ENCODE measurements at places on chromosomes 3 and 15.

- no peak for DNase-seq
Observed at GRCh38 chr15:88871313-88871712, 24.0 kb downstream of the HAPLN3 start.

DNA sequence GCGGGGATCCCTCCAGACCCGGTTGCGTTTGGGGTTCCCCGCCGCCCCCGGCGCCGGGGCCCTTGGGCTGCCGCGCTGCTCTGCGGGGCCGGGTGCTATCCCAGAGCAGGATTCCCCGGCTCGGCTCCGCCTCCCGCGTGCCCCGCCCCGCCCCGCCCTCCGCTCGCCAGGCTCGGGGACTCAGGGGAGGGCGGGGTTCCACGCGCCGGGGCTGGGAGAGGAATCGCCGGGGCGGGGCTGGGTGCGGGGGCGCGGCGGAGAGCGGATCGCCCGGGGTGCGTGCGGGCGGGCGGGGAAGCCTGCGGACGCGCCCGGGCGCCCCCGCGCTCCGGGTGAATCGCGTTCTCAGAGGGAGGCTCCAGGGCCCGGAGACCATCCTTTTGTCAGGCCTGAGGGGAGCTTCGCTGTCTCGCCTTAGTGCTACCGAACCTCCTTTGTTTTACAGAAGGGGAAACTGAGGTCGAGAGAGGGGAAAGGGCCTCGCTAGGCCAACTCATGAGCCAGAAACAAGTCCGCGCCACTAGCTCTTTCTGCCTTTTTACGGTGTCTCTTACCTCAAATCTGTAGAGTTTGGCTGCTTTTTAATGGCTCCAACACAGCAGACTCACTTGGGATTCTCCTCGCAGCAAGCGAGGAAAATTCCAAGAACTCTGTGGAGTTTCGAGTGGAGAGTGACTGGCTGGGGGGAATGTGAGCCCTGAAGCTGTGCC, at the start of gene TMEM158:
Gene TMEM158, minus strand, starts transcription at position 82 of the 710 bp plus-strand sequence. CDS start 260 bp downstream, outside the sequence.
- DNase-seq = peak; percentile 16

DNA sequence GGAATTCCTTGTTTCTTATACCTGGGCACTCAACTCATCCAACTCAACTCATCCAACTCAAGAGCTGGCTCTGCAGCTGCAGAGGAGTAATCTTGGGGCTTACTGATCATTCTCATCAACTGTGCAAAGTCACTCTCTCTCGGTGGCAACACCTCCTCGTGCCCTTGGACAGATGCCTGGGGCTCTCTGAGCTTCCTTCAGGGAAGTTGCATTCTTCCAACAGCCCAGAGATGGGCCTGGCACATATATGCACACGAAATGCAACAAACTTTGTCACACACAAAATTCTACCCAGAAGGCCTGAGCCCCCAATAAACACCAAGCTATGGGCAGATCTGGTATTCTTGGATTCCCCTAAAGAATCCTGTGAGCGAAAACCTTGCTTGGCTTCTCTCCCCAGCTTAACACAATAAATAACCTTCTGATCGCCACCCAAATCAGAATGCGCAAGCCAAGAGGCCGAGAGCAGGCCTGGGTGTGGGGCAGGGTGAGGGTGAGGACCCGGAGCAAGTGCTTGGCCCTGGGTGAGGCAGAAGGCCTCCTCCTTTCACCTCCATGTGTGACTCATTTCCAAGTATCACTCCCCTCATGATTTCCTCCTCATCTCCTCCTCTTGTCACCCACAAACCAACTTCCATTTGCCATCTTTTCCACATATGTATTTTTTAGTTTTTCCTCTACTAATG, 15.4 kb downstream of the TGM5 start:
- DNase-seq = no peak

- no peak for DNase-seq
Observed at GRCh38 chr3:11310258-11310657, 38.1 kb downstream of the ATG7 start.

- DNase-seq = no peak
Observed at GRCh38 chr3:20230954-20231353, 44.9 kb upstream of the SGO1 start.

DNA sequence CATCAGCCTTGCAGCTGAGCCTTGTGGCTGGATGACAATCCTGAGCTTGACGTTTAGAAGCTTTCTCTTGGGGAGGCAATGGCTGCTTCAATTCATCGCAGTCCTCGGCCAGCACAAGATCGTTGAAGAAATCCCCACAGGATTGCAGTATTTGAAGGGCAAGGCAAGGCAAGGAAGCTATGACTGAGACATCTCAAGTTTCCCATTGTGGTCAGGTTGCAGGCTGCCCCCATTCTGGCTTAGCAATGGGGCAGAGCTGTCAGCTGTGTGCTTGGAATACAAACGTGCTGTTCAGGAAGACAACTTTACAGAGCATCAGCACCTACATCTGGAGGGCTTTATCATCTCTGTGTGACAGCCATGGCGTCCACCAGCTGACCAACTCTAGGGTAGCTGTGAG, 275.9 kb upstream of the TBL1XR1 start:
- DNase-seq = no peak

DNA sequence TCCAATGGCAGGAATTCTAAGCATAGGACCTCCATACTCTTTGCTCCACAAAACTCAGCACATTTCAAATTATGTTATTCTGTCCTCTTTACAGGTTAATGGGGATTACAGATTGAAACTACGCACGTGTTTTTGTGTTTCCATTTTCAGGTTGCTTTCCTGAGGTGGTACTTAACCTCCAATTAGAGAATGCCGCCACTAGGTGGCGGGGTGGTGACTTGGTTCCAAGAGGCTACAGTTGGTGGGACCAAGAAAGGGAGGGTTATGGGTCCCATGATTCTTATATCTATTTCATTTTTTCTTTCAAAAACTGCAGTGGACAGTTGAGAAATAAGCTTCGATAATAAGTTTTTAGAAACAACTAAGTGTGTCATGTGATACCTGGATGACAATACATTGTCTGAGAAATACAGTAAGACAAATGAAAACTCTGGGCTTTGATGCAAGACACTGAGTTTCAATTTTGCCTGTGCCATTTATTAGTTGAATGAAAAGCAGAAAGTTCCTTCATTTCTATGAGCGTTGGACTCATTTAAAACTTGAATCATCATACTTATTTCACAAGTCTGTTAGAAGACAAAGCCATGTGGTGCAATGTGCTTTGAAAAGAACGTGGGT, 539.0 kb downstream of the FGF12 start:
- DNase-seq = no peak

DNA sequence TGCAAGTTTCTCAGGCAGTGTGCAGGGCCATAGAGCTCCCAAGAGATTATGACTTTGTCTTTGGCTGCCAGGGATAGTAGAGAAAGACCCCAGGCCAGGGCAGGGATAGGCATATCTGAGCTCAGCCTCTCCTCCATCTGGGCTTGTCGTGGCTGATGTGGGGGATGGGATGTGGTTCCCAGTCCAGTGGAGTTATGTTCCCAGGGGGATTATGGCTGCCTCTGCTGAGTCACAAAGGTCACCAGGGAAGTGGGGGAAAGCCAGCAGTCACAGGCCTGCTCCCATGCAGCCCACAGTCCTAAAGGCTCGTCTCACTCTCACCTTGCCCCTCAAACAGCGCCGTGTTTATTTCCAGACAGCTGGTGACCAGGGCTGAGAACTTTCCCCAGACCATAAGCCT, 354.9 kb downstream of the SI start:
- DNase-seq = no peak

DNA sequence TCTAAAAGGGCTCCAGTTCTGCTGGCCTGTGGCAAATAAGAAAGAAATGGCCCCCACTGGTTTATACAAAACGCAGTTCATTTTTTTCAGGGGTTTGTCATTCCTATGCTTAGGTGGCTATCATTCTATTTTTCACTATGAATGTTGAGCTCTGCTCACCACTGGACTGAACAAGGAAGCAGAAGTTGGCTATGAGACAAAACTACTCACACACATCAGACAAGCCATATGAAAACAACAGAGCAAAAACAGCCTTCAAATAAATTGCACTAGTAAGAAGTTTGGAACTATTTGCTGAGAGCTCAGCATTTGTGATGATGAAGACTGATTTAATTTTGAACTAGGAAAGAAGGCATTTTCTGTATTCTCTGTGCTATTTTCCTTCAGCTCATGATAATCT, 328.5 kb downstream of the MECOM start:
- DNase-seq = no peak

DNA sequence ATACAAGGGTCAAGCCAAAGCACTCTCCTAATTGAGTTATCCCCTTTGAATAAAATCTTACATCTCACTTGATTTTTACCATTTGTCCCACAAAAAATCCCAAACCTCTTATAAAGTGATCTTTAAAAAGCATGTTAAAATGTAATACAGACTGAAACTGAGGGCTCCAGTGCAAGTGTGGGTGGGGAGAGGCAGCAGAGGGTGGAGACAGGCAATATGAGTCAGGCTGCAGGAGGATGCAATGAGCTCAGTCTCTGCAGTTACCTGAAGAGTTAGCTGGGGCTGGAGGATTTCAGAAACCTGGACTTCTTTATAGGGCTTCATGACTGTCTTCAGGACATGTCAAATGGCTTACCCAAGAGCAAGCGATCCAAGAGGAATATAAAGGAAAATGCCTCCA, 14.2 kb upstream of the COLQ start:
- no peak for DNase-seq

GRCh38 chr15:71425388-71425787, 310.1 kb downstream of the THSD4 start:
- no peak for DNase-seq

DNA sequence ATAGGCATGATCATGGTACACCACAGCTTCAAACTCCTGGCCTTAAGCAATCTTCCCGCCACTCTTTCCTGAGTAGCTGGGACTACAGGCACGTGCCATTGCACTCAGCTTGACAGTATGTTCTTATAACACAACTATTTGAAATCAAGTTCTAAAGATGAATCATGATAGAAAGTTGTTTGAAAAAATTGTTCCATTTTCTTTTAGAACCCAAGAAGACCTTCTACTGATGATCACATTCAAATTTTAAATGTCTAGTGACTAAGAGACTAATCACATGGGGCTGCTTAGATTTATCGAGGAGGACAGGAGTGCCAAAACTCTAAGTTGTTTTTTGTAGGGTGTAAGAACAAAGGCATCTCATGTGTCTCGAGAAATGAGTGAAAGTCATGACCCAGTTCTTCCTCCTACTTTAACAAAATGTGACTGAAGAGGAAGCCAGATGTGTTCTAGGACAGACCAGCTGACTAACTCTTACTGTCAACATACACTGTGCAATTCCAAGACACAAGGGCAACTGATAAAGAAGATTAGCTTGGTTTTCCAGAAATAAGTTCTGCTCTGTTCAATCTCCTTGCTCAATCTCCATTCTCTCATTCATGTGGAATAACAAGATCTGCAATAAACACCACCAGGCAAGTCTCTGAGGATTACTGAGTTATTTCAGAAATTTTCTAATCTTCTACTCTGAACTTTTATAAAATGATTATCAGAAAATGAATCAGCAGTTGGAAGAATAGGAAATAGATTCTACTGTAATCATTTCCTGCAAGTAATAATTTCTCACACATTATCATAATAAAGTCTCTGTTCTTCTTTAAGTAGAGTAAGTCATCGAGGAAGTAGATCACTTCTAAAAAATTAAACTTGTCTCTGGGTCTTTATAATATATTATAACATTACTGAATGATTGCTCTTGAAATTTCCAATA, 122.6 kb upstream of the CCNL1 start:
- DNase-seq = no peak

DNA sequence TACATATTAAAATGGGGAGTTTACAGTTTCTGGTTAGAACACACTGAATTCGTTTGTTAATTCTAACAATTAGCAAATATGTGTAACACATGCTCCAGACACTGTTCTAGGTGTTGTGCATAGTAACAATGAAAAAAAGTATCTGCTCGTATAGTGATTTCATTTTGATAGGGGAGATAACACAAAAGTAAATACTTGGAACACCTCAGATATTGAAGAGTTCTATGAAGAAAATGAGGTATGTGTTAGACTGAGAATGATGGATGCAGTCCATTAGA, 6.8 kb upstream of the TMF1 start:
- no peak for DNase-seq

DNA sequence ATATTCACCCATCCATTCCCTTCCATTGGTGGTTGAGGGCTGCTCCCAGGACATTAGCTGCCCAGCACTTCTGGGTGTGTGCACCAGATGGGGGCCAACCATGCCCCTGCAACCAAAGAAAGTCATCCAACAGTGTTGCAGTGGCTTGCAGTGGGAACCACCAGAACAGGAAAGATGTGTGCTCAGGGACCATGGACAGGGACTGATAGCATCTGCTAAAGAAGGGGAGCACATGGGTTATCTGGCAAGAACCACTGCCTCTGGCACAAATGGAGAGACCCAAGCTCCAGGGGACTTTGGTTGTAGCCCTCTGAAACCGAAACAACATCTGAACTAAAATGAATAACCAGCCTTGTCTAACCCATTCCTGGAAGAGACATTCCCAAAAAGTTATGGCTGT, 8.1 kb downstream of the DCLK3 start:
- DNase-seq = no peak

DNA sequence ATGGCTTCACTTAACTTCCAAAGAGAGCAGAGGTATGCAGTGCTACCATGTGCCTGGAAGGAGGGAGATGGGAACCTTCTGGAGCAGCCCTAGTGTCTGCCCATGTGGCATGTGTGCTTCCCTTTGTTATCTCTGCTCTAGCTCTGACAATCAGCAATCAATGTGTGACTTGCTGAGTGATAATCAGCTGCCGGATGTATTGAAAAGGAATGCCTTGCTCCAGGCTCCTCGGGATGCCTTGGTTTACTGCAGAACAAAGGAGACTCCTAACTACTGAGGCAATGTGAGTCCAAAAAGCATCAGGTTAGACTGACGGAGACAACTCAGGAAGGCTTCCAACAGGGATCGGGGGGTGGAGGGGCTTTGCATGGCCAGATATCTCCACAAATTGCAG, 36.0 kb upstream of the CORO2B start:
- no peak for DNase-seq

- DNase-seq = no peak
Observed at GRCh38 chr3:71247958-71248335, 335.6 kb downstream of the FOXP1 start.

DNA sequence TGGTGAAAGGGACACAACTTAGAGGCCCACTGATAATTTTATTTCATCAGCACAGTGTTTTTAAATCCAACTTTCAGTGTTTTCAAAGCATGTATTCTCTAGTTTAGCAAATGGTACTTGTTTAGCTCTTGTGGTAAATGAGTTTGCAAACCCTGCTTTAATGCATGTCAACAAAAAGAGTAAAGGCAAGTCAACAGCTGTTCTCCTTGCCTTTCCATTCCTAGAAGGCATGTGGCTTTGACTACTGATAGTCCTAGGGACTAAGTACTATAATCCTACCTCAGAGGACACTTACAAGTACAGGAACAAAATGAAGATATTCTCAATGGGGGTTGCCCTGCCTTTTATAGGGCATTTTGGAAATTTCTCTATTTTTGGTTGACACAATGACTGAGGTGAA, 13.1 kb downstream of the NPTN start:
- no peak for DNase-seq

- no peak for DNase-seq
Observed at GRCh38 chr15:57415602-57416001, 39.3 kb downstream of the CGNL1 start.

GRCh38 chr15:80309769-80310384, 57.9 kb upstream of the CTXND1 start:
- no peak for DNase-seq
